Iris pigment epithelial cell (primary cell): ENCODE measurements at places on chromosomes 2 and 18.
A peak's percentile ranks its signal among the peaks of the same experiment; 100 is the strongest.

DNA sequence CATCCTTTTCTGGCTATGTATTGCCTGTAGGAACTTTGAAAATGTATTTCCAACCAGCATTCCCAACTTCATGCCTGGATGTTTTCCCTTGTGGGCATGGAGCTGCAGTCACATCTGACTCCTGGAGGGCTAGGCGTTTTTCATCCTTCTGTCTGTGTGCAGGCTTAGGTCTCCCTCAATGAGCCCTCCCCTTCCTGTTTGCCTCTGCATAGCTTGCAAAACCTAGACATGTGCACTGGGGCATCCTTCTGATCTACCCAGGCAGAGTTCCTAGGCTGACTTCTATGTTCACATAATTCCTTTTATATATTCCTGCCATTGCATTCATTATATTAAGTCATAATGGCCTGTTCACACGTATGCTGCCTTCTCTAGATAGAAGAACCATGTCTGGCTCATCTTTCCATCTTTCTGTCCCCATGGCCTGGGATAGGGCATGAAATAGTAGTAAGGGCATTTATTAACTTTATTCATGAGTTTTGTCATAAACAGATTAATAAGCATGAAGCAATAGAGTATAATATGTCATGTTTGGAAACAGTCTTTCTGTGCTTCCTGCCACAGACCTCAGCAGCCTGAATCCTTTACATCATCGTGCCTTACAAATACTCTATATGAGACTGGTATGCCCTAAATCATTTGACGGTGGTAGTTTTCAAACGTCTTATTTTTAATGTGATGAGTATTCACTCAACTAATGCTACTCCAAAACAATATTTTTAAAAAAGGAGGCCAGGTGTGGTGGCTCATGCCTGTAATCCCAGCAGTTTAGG lies 195.6 kb downstream of the TGIF1 start:
- peak; percentile 54 for DNase-seq

DNA sequence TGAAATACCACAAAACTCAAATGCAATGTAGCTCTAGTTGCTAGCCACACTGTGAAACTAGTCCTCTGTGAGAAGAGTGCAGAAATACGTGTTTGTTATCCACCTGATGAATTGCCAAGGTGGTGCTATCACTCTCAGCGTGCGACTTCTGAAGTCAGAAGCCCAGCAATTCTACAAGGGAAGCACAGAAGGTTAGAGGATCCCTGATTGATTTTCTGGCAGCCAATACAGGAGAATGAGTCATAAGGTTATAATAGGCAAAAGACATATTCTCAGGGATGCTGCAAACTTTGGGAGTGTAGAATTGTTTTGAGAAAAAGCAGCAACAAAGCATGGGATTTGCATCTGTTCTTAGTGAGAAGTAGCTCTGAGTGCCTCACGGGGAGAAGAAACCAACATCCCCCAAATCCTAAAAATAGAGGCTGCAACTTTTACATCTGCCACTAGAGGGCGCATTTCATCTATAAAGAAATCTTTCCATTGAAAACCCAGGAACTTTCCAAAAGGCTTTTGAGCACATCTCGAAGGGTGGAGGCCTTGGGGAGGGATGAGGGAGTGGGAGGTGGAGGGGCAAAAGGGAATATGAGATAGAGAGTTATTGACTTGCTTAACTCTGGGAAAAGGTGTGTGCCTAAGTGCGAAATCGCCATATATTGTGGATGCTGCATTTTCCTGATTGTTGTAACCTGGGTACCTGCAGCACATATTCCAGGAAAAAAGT lies 78.0 kb downstream of the TMEM182 start:
- DNase-seq: peak; percentile 23

DNA sequence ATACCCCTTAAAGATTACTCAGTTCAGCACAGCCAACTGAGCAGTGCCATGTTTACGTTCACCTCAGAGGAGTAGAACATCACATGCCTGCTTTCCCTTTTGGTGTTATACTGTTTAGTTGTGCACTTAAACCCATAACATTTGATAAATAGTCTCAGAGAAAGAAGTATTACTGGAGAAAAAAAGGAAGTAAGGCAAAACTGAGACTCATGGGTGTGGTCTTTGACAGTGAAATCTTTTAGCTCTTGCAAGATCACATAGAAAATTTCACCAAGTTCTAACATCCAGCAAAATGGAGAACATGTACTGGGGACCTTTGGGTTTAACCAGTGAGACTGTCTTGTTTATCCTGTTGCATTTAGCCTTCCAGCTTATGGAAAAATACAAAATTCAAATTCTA lies 5.6 kb downstream of the TANK start:
- DNase-seq: peak; percentile 23

GRCh38 chr2:148853458-148853857 lies 21.6 kb upstream of the KIF5C start:
- DNase-seq: no peak

- no peak for DNase-seq
Measured at GRCh38 chr2:234680688-234681619, 184.1 kb upstream of the ARL4C start.

DNA sequence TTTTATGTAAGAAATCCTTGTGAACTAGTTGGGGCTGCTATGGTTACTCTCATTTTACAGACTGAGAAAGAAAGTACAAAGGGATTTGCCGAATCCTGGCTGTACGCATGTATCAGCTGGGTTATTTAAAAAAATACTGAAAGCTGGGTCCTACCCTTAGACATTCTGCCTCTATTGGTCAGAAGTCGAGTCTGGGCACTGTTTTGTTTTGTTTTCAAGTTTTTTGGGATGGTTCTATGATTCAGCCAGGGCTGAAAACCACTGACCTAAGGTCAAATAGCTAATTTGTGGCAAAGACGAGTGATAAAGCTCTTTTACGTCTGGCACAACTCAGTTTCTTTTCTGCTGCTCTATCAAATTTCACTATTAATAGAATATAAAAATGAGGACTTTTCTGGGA lies 5.9 kb upstream of the SLC8A1 start:
- no peak for DNase-seq

- DNase-seq: peak; percentile 83
Measured at GRCh38 chr2:47208852-47209606, 53.9 kb upstream of the STPG4 start.

- peak; percentile 49 for DNase-seq
Measured at GRCh38 chr2:165876712-165877111, 76.9 kb downstream of the TTC21B start.

- DNase-seq: no peak
Measured at GRCh38 chr2:2324565-2325101, 6.4 kb downstream of the MYT1L start.

GRCh38 chr18:31591113-31591512 lies 564 bp upstream of the TTR start:
- DNase-seq: no peak

DNA sequence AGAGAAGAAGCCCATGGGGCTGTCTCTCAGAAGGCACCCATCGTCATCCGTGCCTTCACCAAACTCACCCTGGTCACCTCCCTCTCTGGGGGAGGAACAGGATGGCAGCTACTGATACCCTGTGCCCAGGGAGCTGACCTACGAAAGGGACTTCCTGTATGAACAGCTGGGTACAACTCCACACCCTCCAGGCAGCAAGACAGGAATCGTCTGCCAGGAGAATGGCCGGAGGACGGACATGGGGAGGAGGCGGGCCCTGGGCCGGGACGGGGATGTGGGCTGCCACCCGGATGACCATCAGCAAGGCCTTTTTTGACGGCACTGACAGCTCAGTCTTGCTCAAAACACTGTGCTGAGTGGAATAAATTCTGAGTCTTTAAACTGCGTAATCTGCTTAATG lies 243.6 kb downstream of the HDAC4 start:
- no peak for DNase-seq

GRCh38 chr2:218780046-218780445 lies 1.9 kb upstream of the CYP27A1 start:
- no peak for DNase-seq

DNA sequence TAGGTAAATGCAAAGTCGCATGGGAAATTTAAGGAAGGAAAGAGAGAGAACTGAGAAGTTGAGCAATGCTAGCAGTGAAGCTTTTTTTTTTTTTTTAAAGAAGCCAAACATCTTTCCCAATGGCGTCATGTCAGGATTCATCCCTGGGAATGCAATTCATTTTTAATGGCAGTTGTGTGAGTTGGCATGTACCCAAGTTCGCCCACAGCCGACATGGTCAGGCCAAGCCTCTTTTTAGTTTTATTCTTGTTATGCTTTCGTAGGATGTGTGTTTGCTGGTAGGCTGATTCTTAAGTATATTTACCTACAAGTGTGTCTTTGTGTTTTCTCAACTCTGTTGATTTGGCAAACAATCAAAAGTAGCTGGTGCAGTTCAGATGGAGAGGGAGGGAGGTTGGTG lies 127.6 kb upstream of the ITGA6 start:
- no peak for DNase-seq

- peak; percentile 72 for DNase-seq
Measured at GRCh38 chr2:134232868-134233727, 20.8 kb upstream of the MGAT5 start.

- DNase-seq: no peak
Measured at GRCh38 chr2:9146646-9147045, 60.0 kb upstream of the ASAP2 start.

GRCh38 chr2:143071185-143071876 lies 57.9 kb upstream of the ARHGAP15 start:
- DNase-seq: no peak

GRCh38 chr2:396903-397302 lies 109.0 kb upstream of the ALKAL2 start:
- DNase-seq: no peak

- DNase-seq: no peak
Measured at GRCh38 chr2:204050681-204051080, 114.1 kb downstream of the ICOS start.

- DNase-seq: no peak
Measured at GRCh38 chr2:108611021-108611420, 76.8 kb downstream of the LIMS1 start.

GRCh38 chr2:67272195-67272594 lies 124.9 kb upstream of the ETAA1 start:
- peak; percentile 66 for DNase-seq

- peak; percentile 49 for DNase-seq
Measured at GRCh38 chr2:150309311-150310080, 178.0 kb downstream of the RND3 start.

DNA sequence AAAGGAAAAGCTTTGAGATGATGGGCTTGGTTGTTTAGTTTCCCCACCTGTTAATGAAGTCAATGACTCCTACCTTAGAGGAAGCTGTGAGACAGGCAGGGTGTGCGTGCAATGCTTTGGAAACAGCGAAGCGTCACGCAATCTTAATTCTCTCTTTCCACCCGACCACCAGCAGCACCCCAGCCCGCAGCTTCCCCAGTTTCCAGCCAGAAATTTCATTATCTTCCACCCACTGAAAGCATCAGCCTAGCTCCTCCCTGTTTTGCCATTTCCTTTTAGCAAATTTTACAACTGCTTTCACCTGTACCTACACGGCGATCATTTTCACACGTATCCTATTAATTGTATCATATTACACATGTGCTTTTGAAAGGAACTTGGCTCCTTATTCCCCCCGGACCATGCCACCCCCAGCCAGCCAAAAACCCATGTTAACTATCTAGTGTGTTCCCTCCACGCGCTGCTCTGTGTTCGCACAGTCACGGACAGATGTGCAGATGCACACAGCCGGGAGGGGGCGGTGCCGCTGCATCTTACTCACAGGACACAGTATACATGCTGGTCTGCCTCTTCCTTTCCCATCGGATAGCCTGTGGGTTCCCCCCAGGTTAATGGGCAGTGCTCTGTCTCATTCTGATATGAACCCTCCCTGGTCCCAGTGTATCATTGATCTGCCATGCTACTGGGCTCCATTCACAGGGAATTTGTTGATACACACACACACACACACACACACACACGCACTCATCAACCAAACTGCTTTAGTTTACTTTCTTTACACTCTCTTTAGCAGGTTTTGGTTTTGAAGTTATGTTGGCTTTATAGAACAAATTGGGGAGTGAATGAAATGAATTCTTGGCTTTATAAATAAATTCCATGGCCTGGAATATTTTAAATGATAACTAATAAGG lies 22.4 kb downstream of the CYP27C1 start:
- DNase-seq: peak; percentile 31

GRCh38 chr2:99572373-99573164 lies 82.8 kb upstream of the REV1 start:
- DNase-seq: peak; percentile 18

GRCh38 chr2:151007365-151007764 lies 254.3 kb downstream of the RBM43 start:
- DNase-seq: no peak

DNA sequence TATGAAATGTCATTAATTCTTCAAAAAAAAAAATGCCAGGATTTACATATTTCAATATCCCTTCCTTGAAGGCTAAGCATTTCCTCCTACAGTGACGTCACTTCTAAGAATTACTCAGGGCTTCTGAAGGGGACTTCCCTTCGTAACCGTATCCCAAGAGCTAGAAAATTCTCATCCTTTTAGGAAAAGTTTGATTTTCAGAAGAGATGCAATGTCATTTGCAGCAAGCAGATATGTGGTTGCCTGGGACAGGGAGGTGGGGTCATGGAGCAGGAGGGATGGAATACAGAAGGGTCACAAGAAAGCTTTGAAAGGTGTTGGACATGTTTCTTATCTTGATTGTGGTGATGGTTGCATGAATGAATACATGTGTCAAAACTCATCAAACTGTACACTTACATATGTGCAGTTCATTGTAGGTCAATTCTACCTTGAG lies 97.0 kb upstream of the ATL2 start:
- peak; percentile 20 for DNase-seq

DNA sequence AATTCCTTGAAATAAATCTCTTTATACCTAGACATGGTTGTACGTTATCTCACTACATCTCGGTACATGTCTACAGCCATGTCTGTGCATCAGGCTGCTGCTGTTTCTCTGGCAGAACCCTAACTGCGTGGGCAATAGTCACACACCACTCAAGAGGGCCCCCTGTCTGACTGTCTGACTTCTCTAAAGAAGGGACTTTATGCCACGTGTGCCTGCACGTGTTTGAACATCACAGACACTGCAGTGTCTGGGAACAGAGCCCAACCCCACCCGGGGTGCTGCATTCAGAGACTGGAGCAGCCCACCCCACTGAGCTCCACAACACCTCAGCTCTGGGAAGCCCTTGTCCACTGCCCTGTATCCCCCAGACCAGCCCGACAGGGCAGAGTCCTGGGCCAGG lies 55.0 kb downstream of the KIF1A start:
- no peak for DNase-seq

- no peak for DNase-seq
Measured at GRCh38 chr2:56918790-56919189, 735.0 kb downstream of the CCDC85A start.

DNA sequence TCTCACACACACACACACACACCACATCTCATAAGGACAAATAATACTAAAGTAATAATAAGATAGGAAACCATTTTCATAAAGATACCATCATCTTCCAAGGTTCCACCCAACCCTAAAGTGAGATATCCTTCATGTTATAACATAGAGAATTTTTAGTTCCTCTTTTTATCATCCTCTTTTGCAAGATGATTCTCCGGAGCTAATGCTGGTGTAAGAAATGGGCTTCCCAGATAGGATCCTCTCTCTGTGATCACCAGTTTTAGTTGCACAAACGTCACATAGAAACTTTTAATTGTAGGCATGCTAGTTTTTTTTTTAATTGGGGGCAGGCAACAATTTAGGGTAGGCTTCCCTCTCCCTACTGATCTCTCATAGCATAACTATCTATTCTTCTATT lies 49.6 kb downstream of the ARHGAP25 start:
- no peak for DNase-seq
